ENCODE measurements at places on chromosomes 16 and 17.
A peak's percentile ranks its signal among the peaks of the same experiment; 100 is the strongest.

GRCh38 chr16:69712277-69712676 lies 14.1 kb downstream of the NQO1 start:
- DNase-seq, result no peak

- no peak for DNase-seq
Measured at GRCh38 chr17:50790618-50791017, 23.3 kb upstream of the ANKRD40CL start.

GRCh38 chr17:73984941-73985340 lies 218.5 kb upstream of the RPL38 start:
- no peak for DNase-seq

GRCh38 chr17:7095625-7096024 lies 15.6 kb upstream of the CLEC10A start:
- DNase-seq, result no peak

DNA sequence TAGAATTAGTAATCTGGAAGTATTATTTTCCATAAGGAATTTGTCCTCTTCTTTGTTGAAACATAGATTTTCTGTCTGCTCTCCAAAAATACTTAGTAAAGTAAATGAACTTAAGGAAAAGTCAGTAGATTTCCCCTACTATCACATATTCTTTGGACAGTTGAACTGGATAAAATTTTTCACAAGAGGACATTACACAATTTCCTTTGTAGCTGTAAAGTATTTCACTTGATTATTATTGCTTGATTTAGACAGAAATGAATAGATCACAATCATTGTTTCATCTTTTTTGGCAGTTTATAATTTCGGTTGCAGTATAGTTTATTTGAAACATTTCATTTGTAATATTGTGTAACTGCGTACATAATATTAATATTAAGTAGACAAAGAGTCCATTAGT lies 12.5 kb downstream of the CYB5B start:
- no peak for DNase-seq

DNA sequence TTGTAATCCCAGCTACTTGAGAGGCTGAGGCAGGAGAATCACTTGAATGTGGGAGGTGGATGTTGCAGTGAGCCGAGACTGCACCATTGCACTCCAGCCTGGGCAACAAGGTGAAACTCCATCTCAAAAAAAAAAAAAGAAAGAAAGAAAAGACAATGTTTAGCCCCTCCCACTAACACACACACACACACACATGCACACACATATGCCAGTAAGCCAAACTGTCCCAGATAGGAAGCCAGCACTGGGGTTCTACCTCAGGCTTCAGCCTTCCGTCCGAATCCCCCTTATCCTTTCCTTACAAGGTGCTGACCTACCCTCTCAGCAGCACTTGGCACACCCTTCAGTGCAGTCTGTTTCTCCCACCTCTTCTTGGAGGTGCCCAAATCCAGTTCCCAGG lies 8.7 kb upstream of the KCNH6 start:
- DNase-seq, result no peak

- DNase-seq, result peak; percentile 67
Measured at GRCh38 chr17:40612599-40613244, 34.9 kb downstream of the SMARCE1 start.

GRCh38 chr16:12729448-12729847 lies 74.2 kb downstream of the CPPED1 start:
- DNase-seq, result no peak

All from hypothalamus (tissue), 51 donors.